ENCODE measurements at places on chromosomes 1 and 21.

DNA sequence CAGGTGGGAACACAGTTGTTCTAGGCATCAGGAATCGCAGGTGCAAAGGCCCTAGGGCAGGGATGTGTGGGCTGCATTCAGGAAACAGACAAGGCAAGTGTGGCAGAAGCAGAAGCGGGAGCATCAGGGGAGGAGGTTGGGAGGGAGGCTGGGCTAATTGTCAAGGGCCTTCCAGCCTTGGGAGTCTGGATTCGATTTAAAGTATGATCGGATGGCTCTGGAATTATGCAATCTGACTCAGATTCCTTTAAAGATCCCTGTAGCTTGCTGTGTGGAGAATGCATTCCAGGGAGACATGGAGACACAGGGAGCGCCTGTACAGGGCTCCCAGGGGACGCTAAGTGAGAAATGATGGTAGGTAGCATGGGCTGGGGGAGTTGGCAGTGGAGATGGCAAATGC is 86.5 kb downstream of the LACTBL1 start:
- DNase-seq, result no peak

GRCh38 chr21:18722193-18722592 is 318.6 kb upstream of the TMPRSS15 start:
- no peak for DNase-seq

GRCh38 chr1:245526141-245526540 is 371.4 kb downstream of the KIF26B start:
- no peak for DNase-seq

DNA sequence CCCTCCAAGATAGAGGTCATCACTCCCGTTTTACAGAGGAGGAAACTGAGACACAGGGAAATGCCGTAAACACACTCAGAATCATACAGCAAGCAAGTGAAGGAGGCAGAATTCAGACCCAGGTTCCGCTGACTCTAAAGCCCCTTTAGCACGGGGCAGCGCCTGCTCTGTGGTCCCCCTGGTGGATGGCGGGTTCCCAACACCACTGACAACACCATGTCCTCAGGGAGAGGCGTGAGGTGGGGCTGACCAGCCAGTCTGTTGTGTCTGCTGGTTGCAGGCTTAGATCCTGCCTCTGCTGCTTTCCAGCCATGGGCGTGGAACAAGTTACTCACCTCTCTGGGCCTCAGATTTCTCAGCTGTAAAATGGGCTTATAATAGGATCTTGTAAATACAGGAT is 617.3 kb downstream of the MATN1 start:
- DNase-seq, result peak; percentile 49

DNA sequence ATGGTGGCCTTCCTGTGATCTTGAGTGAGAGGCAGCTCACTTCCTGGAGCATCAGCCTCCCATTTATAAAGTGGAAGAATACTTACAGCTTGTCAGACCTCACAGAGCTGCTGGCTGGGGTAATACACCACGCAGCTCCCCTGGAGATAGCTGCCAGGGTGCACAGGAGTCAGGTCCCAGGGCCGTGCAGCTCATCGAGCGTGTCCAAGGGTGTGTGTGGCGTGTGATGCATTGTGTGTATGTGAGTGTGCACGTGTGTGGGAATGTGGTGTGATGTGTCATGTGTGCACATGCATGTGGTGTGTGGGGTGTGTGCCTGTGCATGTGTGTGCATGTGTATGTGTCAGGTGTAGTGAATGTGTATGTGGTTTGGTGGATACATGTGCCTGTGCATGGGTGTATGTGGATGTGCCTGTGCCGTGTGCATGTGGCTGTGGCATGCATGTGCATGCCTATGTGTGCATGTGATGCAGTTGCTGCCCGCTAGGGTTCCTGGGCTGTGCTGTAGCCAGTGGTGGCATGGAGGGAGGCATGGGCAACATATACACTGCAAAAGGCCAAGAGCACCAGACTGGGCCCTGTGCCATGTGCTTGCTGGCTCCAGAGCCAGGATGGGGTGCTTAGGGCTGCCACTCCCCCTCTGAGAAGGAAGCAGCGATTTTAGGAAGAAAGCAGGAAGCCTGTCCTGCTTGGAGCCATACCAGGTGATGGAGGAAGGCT is 24.6 kb downstream of the WNT3A start:
- no peak for DNase-seq

- DNase-seq, result peak; percentile 69
These were observed 872 bp downstream of the GPBP1L1 start for GRCh38 chr1:45685308-45686014.

DNA sequence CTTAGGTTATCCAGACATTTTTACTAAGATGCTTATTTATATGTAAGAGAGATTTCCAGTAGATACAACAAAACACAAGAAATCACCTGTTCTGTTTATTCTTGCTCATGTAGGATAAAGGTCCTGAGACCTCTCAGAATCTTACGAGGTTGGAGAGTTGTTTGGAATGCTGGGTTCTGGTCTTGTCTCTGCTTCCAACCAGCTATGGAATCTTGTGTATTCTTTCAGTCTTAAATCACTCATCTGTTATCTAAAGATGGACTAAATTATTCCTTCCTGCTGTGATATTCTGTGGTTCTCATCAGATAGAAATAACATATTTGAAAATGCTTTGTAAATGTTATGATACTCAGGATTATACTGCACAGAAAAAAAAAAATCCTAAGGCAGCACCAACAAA is 21.3 kb downstream of the GNAT2 start:
- DNase-seq, result no peak

GRCh38 chr1:209758400-209758799 is 2.5 kb downstream of the TRAF3IP3 start:
- no peak for DNase-seq

- DNase-seq, result no peak
These were observed 131.7 kb downstream of the TMEM53 start for GRCh38 chr1:44542420-44543063.

DNA sequence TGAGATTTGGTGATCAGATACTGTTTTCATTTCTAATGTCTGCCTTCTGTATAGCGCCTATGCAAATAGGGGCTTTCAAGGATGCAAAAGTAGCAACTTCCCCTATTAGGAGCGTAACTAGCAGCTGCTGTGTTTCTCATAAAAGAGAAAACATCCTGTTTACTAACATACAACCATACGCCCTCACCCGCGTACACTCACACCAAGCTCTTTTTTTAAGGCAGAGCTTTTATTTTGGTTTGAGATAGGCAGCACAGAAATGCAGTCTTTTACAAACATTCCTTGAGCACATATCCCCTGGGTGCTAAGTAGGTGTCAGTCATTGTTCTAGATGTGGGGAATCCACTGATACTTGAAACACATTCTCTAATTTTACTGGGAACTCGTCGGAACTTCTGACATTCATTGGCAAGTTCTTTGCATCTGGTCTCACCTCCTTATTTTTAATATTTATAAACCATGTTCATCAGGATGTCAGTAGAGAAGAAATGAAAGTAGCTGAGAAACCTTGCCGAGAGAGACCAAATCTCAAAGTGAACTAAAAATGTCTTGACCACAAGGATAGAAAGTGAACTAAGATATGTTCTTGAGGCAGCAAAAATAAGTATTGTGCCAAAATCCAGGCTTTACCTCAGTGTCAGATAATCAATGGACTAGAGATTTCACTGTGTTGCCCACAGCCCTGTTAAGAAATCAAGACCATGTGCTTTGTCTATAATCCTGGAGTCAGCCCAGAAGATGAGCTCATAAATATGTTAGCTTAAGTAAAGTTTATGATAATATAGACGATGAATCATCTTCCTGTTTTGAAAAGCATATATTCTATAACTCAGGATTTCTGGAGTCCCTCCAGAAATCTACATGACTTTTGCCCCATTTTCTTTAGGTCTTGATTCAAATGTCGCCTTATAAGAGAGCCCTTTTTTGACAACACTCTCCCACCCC is 350.9 kb downstream of the ST6GALNAC3 start:
- no peak for DNase-seq

DNA sequence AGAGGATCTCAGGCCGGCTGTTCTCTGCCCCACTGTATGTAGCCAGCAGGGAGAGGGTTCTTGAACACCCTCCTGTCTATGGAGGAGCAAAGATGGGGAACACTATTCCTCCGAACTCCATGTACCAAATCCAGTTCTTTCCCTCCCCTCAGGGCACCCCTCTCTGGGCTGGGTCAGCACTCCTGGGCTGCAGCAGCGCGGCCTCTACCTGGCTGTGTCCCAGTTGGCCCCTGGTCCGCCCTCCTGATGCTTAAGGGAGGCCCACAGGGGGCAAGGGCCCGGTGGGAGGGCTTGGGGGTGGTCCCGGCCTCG is 471 bp upstream of the ADPRS start:
- no peak for DNase-seq

DNA sequence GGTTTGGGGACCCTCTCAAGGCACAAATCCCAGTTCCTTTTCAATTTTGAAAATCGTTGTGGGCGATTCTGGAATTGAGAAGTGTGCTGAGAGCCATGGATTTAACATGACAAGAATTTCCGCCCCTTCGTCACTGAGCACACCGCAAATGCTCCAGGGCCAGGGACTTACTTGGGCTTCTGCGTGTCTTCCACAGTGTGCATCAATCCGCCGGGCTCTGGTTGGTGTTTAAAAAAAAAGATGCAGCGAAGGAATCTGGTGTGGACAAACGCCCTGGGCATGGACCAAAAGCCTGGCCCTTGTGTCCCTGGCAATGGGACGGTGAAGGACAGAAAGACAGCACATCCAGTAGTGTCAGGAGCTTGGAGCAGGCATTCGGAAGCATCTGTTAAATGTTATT is 696 bp upstream of the CLDN14 start:
- no peak for DNase-seq

DNA sequence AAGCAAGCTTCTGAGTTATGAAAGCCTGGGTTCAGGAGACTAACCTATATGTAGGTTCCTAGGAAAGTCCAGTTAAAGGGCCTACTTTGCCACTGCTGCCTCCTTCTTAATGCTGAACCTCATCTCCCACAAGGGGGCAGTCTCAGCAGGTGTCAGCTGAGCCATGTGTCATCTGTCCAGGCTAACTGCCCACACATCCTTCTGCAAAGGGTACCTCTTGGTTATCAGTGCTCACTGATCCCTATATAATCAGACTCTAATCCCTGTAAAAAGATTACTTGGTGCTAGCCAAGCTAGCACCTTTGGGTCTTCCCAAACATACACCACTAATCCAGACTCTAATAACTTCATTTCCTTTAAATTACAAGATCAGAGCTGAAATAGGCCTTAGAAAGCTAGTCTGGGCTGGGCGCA is 9.0 kb downstream of the PRDX1 start:
- DNase-seq, result peak; percentile 85

DNA sequence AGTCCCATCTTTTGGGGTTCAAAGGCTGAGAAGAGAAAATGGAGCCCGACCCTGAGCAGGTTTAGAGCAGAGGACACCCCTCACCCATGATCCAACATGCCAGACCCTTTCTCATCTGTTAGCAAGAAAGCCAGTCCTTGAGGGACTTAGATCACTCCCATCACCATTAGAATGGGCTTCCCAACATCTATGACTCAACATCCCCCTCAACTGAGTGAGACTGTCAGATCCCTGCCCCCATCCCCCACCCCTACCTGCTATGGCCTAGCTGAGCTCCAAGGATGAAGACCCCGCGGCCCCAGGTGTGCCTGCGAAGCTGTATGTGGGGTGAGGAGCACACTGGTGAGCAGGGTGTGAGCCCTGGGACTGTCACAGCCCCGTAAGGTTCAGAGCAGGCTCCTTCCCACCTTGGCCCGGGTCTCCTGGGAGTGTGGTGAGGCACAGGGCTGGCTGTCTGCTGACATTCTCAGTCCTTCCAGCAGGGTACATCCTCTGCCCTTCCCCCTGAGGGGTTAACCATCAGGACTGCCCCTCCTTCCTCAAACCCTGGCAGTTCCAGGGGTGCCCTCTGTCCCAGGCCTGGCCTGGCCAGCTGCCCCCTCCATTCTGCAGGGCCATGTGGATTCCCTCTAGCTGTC is 21.4 kb upstream of the BLACAT1 start:
- DNase-seq, result no peak

DNA sequence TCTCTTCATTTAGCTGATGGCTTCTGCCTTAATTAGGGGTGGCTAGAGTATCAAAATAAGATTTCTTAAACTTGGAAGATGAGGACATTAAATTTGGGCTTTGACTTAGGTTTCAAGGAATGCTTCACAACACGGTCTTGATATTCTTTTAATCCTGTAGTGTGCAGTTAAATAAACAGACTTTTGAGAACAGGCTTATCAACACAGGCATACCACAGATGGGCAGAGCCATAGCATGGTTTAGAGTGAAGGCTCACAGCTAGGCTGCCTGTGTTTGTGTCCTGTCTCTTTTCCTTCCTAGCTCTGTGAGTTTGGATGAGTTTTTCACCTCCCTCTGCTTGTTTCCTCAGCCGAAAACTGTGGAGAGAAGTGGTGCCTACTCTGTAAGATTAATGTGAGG is 102.3 kb upstream of the IPO9 start:
- DNase-seq, result no peak

DNA sequence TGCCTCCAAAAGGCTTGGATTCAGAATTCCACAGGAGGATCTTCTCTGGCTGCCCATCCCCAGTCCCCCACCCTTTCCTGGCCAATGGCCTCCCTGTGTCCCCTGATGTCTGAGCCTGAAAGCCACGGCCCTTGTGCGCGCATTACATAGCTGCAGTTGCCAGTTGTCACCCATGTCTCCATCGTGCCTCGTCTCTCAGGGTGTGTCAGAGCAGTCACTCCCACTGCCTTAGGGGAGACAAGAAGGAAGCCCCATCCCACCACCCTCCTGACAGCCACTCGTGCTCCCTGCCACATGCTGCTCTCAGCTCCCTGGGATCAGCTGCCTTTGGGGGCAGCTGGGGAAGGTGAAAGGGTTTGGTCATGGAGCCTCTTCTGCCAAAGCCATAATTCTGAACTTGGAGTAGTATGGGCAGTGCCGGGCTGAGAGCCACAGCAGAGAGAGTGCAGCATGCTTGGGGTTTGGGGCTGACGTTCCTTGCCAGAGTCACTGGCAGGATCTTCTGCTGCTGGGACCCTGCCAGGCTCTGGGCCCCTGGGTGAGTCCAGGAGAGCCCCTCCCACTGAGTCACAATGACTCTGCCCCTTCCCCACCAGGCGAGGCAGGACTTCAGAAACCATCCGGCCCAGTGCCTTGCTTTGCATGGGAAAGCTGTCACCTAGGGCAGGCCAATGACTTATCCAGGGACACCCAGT is 285.9 kb upstream of the VAMP3 start:
- no peak for DNase-seq

DNA sequence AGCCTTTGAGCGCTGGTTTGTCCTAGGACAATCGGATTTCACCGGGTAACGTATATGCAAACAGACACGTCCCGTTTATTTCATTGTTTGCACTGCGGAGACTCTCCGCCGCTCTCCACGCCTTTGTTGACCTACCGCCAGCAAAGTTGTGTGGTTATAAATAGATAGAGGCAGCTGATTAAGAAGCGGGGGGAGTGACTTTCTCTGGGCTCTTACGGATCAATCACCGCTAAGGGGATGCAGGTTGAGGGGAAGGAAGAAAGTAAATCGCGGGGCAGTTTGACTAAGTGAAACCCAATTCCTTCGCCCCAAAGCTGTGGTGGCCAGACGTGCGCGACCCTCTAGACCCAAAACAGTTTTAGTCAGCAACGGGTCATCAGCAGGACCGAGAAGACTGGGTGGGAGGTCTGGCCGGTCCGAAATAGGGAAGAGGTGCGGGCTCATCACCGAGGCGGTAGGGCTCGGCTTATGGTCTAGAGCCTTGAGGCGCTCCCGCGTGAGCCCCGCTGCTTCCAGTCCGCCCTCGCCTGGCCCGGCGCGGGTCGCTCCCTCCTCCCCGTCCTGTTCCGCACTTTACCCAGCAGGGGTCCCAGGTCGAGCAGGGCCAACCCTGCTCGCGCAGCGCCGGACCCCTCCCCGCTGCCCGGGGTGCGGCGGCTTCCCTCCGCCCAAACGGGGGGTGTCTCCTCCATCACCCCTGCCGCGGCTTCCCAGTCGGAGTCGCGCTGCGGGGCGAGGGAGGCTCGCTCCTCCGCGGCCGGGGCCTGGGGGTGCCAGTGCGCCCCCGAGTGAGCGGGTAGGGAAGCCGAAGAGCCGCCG is 120.8 kb upstream of the RRP15 start:
- no peak for DNase-seq

GRCh38 chr1:116502671-116503314 is 68.0 kb downstream of the CD58 start:
- peak; percentile 64 for DNase-seq
